Forelimb muscle (tissue), 1 donor: ENCODE measurements at places on chromosomes 3 and 15. TPM values are rescaled to one million over a fixed set of nuclear protein-coding genes. Genes with fewer than 3 reads are reported as not detected.

- DNase-seq = peak; percentile 59
Observed at GRCh38 chr3:179181021-179181472, 32.9 kb downstream of the PIK3CA start.

GRCh38 chr3:40985195-40985594, 214.1 kb upstream of the CTNNB1 start:
- no peak for DNase-seq

- peak; percentile 17 for DNase-seq
Observed at GRCh38 chr15:62254137-62254934, 89.3 kb upstream of the C2CD4B start.

- no peak for DNase-seq
Observed at GRCh38 chr3:136728918-136729317, 23.3 kb downstream of the STAG1 start.

The SST gene
- polyA plus RNA-seq = not detected

The CHST13 gene
- 0.16 TPM for polyA plus RNA-seq

The SPATA12 gene
- 0.05 TPM for polyA plus RNA-seq
